ENCODE measurements at places on chromosomes 11 and 22. TPM values are rescaled to one million over a fixed set of nuclear protein-coding genes. Genes with fewer than 3 reads are reported as not detected.

The CD44 gene
- total RNA-seq: 307 TPM

The INTS4 gene
- 15.6 TPM for total RNA-seq

The MS4A6E gene
- total RNA-seq: not detected

The CCDC87 gene
- total RNA-seq: not detected

The DTX4 gene
- 5.7 TPM for total RNA-seq
